ENCODE measurements at places on chromosomes 5 and 9.

DNA sequence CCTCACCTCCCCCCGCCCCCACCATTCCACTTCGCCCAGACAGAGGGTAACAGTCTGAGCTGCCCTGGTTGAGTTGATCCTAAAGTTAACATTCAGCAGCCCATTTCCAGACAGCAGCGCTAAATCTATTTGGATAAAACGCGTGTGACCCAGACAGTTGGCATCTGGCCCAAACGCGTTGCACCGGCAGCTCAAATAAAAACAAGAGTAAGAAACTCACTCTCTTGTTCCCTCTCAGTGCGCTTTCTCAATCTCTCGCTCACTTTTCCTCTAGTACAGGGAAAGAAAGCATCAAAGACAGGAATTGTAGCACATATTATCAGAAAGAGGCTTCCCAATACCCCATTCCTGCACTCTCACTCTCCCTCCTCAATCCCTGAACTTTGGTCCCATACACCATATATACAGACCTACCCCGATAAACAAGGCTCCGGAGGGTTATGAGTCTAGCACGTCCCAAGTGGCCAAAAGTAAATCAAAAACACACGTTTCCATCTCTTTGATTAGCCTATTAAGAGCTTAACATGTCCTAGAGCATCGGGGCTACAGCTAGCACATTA is 1.3 kb downstream of the ADAMTS6 start:
- peak; percentile 94 for DNase-seq

DNA sequence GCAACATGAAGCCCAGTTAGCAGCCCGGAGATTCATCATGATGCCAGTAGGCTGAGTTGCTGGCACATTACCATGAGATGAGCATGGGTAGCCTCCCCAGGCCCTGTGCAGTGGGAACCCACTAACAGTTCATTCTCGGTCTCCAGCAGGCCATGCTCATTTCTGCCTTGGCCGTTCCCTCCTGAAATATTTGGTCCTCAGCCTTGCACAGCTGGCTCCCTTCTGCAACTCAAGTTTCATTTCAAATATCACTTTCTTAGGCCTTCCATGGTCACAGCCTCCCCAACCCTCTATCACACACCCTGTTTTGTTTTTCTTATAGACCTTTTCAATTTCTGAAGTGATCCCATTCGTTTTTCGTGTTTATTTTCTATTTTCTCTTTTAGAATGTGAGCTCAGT is 125.4 kb upstream of the VLDLR start:
- no peak for DNase-seq

DNA sequence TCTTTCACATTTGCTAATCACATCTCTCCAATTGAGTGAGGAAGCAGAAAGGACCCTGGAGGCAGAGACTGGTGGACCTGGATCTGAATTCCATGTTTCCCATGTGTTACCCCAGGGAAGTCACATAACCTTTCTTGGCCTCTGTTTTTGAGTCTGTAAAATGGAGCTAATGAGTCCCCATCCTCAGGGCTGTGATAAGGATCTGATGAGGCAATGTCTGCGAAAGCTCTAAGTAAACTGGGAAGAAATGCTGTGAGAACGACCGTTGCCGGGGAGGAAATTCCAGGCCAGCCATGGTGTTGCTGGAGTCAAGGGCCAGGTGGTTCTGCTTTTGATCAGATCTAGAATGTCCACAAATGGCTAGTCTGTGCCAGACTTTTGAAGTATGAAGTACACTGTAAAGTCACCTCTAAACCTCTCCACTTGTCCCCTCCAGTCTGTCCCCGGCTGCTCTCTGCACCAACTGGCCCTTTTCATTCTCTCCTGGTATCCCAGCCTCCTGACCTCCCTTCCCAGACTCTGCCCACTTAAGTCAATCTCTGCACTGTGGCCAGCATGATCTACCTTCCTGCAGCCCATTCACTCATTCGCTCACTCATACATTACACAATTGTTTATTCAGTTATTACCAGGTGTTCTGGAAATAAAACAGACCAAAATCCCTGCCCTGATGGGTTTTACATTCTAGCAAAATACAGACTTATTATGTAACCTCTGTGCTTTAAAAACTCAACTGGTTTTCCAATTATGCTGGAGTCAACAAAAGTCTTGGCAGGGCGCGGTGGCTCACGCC is 32.5 kb upstream of the N4BP3 start:
- DNase-seq, result no peak

DNA sequence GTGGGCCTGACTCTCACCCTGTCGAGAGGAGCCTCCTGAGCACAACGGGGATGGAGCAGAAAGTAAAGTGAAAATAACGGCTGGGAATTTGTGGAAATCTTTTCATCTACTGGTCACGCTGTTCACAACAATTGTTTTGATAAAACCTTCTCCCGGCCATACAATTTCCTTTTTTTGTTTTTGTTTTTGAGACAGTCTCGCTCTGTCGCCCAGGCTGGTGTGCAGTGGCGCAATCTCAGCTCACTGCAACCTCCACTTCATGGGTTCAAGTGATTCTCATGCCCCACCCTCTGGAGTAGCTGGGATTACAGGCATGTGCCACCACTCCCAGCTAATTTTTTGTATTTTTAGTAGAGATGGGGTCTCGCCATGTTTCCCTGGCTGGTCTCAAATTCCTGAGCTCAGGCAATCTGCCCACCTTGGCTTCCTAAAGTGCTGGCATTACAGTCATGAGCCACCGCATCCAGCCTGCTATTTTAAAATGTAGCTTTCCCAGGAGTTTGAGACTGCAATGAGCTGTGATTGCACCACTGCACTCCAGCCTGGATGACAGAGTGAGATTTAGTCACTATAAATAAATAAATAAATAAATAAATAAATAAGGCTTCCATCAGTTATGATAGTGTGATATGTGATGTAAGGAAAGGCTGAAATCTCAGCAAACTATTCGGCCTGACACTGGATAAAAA is 73.5 kb upstream of the PTGER4 start:
- DNase-seq, result peak; percentile 40

GRCh38 chr5:168057905-168058304 is 233.5 kb upstream of the WWC1 start:
- DNase-seq, result no peak

All from brain microvascular endothelial cell (primary cell).